Stimulated activated CD4-positive, alpha-beta T cell treated with anti-CD3 and anti-CD28 coated beads, Interleukin-1b, Interleukin-23, amount 100 ng/mL, for 4 hours (primary cell): ENCODE measurements at places on chromosomes 7 and 10.

DNA sequence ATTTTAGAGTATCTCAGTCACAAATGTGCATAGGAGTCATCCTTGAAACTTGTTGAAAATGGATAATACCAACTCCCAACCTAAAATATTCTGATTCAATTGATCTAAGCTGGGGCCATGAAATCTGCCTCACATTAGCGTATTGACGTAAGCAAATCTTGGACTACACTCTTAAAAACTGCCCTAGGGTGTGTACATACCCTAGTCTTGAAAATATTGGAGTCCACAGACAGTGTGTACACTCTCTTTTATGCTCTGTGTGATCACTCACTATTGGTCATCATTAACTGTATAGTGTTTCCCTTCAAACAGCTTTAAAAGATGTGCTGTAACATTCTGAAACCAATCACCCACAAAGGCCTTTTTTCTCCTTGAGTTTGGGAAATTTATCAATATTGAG lies 102.9 kb upstream of the FERD3L start:
- no peak for DNase-seq

DNA sequence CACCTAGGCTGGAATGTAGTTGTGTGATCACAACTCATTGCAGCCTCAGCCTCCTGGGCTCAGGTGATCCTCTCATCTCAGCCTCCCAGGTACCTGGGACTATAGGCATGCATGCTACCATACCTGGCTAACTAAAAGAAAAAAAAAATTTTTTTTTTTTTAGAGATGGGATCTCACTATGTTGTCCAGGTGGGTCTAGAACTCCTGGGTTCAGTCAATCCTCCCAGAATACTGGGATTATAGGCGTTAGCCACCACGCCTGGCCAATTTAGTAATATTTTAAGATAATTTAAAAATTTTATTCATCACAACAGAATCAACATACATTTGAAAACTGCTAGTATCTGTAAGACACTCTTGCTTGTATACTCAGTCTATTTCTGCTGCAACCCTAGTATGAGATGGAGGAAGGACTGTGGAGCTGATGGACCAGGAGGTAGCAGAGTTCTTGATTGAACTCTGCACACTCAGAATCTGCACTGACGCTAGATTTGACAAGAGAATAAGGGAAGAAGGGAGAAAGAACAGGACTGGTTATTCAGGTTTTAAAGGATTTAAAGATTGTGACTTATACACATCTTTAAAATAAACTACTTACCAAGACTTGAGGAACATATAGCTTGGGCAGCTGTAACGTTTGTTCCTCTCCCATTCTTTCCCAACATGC lies 57.6 kb downstream of the VCL start:
- DNase-seq: no peak

GRCh38 chr7:116259156-116259870 lies 49.0 kb downstream of the TES start:
- no peak for DNase-seq

DNA sequence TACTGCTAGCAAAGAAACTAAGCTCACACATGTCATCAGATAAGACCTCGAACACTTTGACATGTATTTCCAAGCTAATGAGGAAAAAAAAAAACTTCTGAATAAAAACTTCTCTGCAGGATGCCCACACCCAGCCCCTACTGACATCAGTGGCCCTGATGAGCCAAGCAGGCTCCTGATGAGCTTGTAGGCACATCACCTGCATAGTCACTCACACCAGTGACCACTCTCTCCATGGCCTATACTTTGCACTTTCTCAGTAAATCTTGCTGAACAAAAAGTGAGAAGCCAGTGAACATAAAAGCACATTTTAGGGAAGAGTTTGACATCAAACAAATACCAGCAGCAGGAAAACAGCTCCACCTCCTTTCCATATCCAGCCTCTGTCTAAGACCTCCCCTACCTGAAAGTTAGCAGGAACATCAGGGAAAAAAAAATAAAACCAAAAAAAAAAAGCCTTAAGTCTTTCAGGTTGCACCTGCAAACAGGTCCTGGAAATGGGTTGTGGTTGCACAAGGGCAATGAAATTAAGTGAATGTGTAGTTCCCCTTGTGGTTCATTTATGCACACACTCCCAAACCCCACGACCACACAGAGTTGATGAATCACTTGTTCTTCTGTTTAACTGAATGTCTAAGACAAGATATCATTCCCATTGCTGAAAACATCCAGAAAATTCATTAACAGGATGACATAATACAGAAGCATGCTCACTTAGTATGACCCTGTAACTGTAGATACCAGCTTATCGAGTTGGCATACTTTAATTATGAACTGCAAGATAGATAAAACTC lies 205.2 kb upstream of the PDE1C start:
- DNase-seq: no peak

DNA sequence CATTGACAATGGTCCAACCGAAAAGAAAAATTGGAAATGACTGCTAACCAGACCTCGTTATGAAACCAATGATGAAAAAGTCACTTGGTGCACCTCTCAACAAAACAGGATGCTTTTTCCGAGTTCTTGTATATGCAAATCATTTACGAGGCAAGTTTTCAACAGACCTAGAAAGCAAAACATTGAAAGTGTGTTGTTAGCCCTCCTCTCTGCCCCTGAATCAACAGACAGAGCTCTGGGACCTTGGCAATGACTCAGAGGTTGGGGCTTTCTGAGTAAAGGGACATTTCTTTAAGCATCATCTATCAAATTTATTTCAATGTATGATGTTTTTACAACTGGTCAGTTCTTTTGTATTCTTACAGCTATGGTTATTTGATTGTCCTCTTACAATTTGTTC lies 16.3 kb upstream of the DKK1 start:
- DNase-seq: no peak

DNA sequence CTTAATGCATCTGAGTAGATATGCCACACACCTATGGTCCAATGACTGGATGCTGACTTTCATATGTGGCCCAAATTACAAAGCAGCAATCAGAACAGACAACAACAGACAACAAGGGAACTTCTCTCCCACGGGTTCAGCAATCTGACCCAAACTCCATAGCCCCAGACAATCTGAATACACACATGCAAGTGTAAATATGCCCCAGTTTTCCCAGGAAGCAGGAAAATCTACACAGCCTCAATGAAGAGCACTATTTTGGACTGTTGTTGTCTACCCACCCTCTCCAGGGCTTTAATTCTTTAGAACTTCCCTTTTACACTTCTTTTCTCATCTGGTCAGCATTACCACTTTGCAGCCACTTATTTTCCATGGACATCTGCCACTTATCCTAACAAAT lies 2.0 kb upstream of the CCNY start:
- DNase-seq: no peak

GRCh38 chr10:77500754-77501151 lies 136.9 kb downstream of the KCNMA1 start:
- DNase-seq: no peak

- no peak for DNase-seq
Observed at GRCh38 chr10:19704544-19704943, 111.7 kb upstream of the PLXDC2 start.

DNA sequence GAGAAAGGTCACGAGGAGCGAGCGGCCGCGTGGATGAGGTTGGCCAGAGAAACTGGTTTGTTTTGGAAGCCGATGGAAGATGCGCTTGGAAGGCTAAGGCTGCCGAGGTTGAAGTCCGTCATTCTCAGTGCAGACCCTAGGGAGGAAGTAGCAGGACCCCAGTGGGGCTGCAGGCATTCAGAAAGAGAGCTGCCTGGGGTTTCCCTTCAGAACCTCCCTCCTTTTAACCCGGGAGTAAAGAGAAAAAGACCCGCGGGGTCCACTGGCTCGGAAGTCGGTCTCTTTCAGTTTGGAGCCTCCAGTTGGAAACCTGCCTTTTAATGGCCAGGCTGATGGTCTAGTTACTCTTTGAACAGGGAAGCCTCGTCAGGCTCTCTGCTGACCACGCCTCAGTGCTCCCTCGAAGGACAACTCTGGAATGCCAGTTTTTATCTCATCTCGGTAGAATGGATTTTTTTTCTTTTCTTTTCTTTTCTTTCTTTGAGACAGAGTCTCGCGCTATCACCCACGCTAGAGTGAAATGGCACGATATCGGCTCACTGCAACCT lies 188.6 kb downstream of the CUX1 start:
- DNase-seq: no peak

DNA sequence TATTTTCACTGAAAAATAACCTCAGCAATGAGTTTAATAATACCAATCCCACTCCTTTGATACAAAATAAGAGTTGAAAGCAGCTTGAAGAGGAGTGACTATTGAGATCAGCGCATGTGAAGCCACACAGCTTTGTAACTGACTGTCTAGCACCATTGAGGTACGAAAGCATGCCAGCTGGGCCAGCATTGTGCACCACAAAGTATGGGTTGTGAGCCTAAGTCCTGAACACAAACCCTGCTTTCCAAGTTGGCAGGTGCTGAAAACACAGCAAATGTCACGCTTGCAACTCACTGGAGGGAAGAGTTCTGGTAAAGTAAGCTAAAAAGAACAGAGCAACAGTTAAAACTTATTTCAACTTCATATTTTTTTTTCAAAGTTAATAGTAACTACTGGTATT lies 4.0 kb upstream of the FAM53B start:
- DNase-seq: no peak

DNA sequence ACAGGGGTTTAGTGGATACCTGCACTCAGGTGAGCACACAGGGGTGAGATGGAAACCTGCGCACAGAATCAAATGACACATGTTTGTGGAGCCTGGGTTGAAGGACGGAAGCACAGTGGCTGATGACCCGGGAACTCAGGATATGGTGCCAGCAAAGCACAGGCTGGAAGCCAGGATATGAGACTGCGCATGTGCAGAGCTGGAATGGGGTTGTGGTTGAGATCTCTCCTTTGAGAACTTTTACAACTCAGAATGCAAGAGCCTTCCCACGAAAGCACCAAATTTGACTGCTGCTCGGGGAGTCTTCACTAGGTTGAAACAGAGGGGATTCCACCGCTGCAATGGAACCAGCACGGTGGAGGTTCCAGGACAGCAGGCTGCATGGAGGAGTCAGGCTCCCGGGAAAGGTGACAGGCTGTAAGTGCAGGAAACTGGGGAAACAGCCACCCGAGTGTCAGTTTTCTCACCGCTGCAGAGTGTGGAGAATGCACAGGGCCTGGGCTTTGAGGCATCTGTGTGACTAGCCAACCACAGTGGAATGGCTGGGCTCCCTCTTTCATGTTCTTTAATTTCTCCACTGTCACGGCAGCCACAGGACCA lies 133.4 kb upstream of the TCERG1L start:
- no peak for DNase-seq

- DNase-seq: no peak
Observed at GRCh38 chr10:75245354-75246250, 9.8 kb upstream of the COMTD1 start.

- DNase-seq: no peak
Observed at GRCh38 chr7:696812-697551, 29.5 kb upstream of the DNAAF5 start.

DNA sequence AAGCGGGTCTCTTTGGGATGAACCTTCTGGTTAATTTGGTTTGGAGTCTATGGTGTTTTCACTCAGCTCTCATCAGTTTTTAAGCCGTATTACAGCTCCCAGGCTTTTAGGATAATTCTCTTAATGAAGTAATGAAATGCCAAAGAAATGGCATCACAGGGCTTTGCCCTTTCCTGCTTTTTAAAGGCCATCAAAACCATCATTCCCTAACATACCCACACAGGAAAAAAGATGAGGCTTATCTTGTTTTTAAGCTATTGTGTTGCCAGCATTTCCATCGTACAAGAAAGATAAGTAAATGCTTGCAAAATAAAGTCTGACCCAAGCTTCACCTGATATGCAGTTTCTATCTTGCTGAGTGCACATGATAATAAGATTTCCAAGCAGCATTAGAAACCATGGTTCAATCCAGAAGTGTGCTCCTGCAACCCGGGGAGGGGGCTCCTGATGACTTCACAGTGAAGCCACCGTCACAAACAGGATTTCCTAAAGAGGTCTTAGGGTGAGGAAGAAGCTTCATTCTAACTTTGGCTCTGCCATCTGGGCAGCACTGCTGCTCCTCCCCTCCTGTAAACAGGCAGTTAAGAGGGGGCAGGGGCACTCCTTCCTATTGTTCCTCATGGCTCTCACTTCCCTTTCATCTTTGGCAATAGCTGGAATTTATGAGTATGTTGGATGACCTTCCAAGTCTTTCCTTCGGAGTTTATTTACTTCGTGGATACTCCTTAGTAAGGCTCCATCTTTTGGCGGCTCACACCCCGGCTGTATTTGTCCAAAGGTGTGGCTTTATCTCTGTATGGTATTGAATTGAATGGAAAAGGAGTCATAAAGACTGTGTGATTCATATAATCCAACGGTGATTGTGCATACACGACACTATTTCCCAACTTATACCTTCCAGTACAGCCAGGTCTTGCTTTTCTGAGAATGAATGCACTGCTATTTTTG lies 55.2 kb upstream of the FAM133B start:
- no peak for DNase-seq

GRCh38 chr10:132359305-132360040 lies 27.5 kb downstream of the LRRC27 start:
- DNase-seq: no peak

DNA sequence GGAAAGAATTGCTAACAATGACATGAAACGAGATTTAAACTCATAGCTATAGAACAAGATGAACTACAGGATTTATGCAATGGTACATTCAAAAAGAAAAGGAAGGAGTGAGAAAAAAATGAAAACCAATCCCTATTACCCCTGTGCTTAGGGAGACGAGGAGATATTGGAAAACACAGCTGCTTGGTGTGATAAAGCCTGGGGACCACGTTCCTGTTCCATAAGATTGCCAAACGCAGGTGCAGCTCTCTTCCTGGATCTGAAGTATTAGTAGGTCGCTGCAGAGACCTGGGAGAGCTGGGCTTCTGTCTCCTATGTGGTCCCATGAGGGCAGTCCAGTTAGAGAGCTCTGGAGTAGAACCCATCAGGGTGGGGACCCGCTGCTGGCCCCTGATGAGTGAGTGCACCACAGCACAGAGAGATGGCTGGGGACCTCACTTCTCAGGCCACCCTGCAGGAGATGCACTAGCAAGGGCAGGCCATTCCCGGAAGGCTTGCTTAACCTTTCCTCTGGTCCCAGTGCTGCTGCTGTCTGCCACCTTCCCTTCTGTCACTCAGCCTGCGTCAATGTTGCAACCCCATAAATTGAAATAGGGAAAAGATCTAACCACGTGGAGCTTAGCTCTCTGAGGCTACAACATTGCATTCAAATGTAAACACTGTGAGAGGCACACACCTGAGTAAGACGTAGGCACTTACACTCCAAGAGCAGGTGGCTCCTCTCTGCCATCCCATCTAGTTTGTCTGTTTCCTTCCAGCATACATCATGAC lies 57.9 kb downstream of the MTPN start:
- DNase-seq: no peak

GRCh38 chr7:23335621-23336020 lies 36.5 kb downstream of the MALSU1 start:
- no peak for DNase-seq

- no peak for DNase-seq
Observed at GRCh38 chr10:59448616-59449015, 86.3 kb upstream of the FAM13C start.

GRCh38 chr7:83301416-83301815 lies 138.7 kb upstream of the PCLO start:
- DNase-seq: no peak

GRCh38 chr10:33982995-33983394 lies 648.5 kb upstream of the NRP1 start:
- no peak for DNase-seq

- no peak for DNase-seq
Observed at GRCh38 chr7:106609416-106609815, 51.5 kb downstream of the CCDC71L start.

GRCh38 chr7:38191791-38192190 lies 13.7 kb downstream of the STARD3NL start:
- DNase-seq: no peak
